ENCODE measurements at places on chromosomes 3 and 15. TPM values are rescaled to one million over a fixed set of nuclear protein-coding genes. Genes with fewer than 3 reads are reported as not detected.

SLC28A1 gene
- total RNA-seq = not detected

SETD5 gene
- total RNA-seq = 69.4 TPM

TIGIT gene
- not detected for total RNA-seq

AGBL1 gene
- not detected for total RNA-seq

SPINK8 gene
- total RNA-seq = not detected

CADPS gene
- not detected for total RNA-seq

SCN11A gene
- not detected for total RNA-seq

RTP4 gene
- total RNA-seq = 2.5 TPM

BCL6 gene
- total RNA-seq = 21.5 TPM

DAZL gene
- not detected for total RNA-seq

CCPG1 gene
- total RNA-seq = 27.6 TPM

SIDT1 gene
- not detected for total RNA-seq

GLT8D1 gene
- total RNA-seq = 51.3 TPM

MESP1 gene
- 6.4 TPM for total RNA-seq

CHL1 gene
- total RNA-seq = not detected

NKIRAS1 gene
- total RNA-seq = 8.9 TPM

TMEM266 gene
- total RNA-seq = 0.21 TPM

ITIH1 gene
- 0.31 TPM for total RNA-seq

VIPR1 gene
- 0.41 TPM for total RNA-seq

TMEM212 gene
- not detected for total RNA-seq

TMCO5A gene
- not detected for total RNA-seq

SV2B gene
- not detected for total RNA-seq

LRRC31 gene
- not detected for total RNA-seq

ADIPOQ gene
- not detected for total RNA-seq

SENP2 gene
- 52.7 TPM for total RNA-seq

CEP70 gene
- total RNA-seq = 64.5 TPM

CELF6 gene
- not detected for total RNA-seq

IL12A gene
- total RNA-seq = not detected

SUCNR1 gene
- not detected for total RNA-seq

PROS1 gene
- 16.8 TPM for total RNA-seq

SLC28A2 gene
- total RNA-seq = 0.23 TPM

PAK6 gene
- 6.3 TPM for total RNA-seq

TIPIN gene
- 19.7 TPM for total RNA-seq

GOLGA6D gene
- not detected for total RNA-seq

GOLGA6A gene
- total RNA-seq = 0.05 TPM

SLC12A1 gene
- not detected for total RNA-seq

C3orf85 gene
- total RNA-seq = not detected

DPPA2 gene
- total RNA-seq = not detected

IMPG2 gene
- 0.10 TPM for total RNA-seq

PRKCD gene
- 14.0 TPM for total RNA-seq
